ENCODE measurements at places on chromosomes 3 and 15.

GRCh38 chr15:60704717-60705116 is 225.8 kb upstream of the ICE2 start:
- no peak for DNase-seq

DNA sequence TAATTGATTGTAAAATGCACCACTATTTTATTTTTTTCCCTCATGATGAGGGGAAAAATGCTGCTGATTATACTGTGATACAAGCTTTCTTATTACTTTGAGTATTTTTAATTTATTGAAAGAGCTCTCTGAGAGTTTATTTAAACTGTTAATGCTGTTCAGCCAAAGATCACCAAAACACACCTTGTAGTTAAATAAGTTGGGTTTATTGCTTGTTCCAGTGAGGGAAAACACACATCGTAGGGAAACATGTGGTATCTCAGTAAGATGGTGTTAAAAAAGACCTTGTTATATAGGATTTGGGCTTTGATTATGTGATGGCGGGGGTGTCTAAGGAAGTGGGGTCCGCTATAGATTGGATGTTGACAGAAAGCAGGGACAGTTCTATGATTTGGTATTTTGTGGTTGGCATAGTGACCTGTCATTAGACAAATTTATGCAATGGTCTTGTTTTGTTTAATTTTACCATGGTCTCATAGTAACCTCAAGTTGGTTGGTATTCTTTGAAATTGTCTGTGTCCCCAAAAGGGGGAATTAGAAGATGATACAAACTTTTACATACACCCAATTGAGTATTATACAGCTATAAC is 11.1 kb downstream of the HACD3 start:
- DNase-seq, result no peak

DNA sequence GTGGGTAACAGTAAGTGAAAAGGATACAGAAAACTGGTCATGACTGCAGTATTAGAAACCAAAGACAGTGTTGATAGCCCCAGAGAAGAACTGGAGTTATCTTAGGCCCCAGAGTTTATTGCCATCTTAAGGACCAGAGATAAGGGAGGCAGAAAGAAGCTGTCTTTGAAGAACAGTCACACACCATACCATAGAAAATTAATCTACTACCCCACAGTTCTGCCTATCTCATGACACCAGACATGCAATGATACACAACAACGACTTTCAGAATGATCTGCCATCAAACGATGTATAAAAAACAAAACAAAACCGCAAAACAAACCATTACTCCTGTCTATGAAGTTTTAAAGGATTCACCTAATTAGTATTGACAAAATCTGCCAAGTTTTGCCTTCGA is 9.6 kb downstream of the CPOX start:
- no peak for DNase-seq

DNA sequence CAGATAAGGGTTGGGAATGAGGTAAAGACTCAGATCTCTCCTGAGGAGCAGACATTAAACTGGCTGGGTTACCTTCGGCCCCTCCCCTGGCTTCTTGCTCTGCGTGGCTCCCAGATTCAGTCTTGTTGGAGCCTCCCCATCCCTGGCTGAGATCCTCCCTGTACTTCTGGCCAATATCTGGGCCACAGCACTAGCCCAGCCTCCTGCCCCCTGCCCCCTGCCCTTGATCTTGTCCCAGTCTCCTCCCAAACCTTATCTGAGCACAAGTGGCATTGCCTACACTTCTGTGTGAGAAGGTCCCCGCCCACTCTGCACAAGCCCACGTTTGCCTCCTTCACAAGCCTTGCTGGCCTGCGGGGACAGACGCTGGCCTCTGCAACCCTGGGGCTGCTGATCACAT is 16.8 kb downstream of the PLA2G4F start:
- DNase-seq, result no peak

- no peak for DNase-seq
Observed at GRCh38 chr3:46931631-46932331, 44.8 kb downstream of the CCDC12 start.

GRCh38 chr15:80478075-80478474 is 73.9 kb downstream of the ARNT2 start:
- no peak for DNase-seq

GRCh38 chr3:150074277-150074676 is 103.6 kb upstream of the PFN2 start:
- DNase-seq, result no peak

DNA sequence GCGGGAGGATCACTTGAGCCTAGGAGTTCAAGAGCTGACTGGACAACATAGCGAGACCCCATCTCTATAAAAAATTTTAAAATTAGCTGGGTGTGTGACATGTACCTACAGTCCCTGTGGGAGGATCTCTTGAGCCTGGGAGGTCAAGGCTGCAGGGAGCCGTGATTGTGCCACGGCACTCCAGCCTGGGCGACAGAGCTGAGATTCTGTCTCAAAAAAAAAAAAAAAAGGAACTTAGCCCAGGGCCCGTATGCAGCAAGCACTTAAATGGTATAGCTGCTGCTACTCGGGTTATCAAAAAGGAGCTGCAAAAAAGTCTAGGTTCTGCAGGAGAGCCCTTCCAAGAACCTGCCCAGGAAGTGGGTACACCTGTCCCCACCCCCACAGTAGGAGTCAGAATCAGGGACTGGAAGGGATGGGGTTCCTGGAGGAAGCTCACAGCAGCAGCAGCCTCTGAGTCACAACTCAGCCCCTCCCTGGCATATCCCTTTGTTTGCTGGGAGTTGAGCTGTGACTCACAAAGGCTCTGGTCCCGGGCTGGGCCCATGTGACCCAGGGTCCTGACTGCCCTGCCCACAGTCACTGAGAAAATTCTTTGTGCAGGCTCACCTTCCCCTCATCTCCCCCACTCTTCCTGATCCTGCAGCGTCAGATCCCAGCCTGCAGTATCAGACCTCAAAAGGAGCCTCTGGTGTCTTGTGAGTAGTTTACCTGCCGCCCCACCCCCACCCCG is at the start of gene SPATA12:
TSS of gene SPATA12 (plus strand) at position 576 of the 733 bp plus-strand sequence. CDS start 13,031 bp downstream, outside the sequence.
- DNase-seq, result no peak

DNA sequence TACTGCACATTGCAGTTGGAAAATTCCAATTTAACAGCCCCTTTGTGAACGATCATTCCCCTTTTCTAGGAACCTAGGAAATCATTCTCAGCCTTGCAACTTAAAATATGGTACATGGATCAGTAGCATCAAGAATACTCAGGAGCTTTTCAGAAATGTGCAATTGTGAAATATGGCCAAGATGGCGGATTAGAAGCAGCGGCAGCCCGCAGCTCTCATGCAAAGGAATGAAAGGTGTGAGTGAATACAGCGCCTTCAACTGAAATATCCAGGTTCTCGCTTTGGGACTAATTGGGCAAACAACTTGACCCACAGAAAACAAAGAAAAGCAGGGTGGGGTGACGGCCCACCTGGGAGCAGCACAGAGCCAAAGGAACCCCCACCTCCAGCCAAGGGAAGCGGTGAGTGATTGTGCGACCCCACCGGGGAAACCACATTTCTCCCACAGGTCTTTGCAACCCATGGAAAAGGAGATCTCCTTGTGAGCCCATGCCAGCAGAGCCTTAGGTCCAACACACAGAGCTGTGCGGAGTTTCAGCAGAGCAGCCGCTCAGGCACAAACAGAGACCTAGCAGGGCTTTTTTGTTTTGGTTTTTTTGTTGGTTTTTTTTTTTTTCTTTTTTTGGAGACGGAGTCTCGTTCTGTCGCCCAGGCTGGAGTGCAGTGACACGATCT is 7.6 kb upstream of the AVEN start:
- DNase-seq, result no peak

GRCh38 chr3:42827654-42828053 is 18.4 kb downstream of the ACKR2 start:
- DNase-seq, result no peak

GRCh38 chr3:112335434-112335781 is 2.5 kb downstream of the CD200 start:
- no peak for DNase-seq

DNA sequence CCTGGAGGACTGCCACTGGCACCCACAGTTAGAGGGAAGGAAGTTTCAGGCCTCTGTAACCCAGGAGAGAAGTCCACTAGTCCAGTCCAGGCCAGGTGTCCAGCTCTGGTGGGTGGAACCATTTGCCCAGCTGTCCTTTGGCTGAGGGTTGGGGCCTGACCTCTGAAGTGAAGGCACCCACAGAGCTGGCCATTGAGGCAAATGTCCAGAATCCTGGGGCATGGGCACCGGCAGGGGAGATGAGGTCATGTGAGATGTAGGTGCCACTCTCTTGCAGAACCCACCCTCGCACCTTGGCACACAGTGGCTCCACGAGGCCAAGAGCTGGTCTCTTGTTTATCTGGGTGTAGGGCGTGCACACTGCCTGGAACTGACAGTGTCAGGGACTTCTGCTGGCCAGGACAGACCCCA is 162.8 kb downstream of the SMAD6 start:
- no peak for DNase-seq

DNA sequence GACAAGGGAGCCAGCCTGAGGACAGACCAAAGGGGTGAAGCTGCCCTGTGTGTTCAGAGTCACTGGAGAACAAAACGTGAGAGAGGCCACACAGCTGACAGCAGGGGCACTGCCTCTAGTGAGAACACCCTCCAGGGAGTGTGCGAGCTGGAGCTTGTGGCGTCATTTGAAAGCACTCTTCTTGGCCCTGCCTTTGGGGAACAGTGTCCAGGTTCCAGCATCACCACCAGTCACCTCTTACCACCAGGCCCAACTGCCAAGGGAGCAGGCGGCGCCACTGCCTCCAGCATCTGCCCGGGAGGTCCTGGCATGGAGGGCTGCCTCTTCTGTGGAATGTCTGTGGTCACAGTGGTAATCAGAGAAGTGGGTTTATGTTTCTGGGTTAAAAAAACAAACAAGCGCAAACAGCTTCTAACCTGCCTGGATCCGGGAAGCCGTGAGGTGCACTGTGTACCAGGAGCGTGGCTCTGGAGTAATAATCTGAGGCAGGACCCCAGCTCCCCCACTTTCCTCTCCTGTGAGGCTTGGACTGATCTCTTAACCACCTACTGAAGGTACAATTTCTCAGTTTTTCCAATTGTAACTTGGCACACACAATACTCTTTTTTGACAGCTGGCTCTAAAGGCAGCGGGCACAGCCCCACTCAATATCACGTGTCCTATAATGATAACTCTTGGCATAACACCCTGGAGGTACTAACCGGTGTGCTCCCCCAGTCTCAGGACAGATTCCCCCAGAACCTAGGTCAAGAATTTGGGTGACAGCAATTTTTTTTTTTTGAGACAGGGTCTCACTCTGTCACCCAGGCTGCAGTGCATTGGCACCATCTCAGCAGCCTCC is 32.2 kb upstream of the CDCP1 start:
- no peak for DNase-seq

GRCh38 chr3:133996996-133997395 is 32.7 kb downstream of the SLCO2A1 start:
- DNase-seq, result no peak

GRCh38 chr15:98893401-98893800 is 114.2 kb downstream of the PGPEP1L start:
- no peak for DNase-seq

GRCh38 chr3:99948467-99949089 is 130.9 kb downstream of the CMSS1 start:
- no peak for DNase-seq

GRCh38 chr3:3316521-3316920 is 137.0 kb upstream of the CRBN start:
- DNase-seq, result no peak

DNA sequence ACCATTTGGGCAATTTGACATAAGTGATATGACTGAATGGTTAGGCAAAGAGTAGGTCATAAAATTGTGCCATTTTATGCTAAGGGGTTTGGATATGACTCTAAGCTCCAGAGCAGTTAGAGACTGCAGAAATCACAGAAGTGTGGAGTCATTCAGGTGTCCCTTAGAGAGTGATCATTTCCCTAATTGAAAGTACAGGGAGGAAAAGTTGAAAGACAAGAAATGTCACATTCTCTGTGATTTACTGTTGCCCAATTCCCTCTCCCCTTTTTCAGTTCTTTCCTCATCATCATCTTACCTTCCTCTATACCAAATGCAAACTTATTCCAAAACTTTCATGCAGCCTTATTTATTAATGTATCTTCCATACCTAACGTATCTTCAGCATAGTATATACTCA is 2.7 kb upstream of the GOLGB1 start:
- no peak for DNase-seq

- DNase-seq, result no peak
Observed at GRCh38 chr15:36234743-36235142, 344.7 kb upstream of the CDIN1 start.

DNA sequence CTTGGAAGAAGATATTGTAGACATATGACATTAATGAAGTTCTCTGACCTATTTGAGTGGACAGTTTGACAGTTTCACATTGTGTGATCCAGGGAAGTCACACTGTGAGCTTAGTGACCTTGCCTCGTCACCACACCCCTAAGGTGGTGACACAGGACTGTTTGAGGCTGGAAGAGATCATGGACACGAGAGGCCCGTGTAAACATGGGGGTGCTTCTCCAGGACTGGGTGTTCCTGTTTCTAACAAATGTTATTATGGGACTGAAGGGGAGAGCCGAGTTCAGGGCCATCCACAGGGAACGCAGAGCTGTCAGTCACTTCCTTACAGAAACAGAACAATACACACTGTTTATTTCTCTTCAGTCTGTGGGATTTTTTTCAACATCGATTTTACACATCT is 96.5 kb upstream of the DNAJC19 start:
- no peak for DNase-seq

DNA sequence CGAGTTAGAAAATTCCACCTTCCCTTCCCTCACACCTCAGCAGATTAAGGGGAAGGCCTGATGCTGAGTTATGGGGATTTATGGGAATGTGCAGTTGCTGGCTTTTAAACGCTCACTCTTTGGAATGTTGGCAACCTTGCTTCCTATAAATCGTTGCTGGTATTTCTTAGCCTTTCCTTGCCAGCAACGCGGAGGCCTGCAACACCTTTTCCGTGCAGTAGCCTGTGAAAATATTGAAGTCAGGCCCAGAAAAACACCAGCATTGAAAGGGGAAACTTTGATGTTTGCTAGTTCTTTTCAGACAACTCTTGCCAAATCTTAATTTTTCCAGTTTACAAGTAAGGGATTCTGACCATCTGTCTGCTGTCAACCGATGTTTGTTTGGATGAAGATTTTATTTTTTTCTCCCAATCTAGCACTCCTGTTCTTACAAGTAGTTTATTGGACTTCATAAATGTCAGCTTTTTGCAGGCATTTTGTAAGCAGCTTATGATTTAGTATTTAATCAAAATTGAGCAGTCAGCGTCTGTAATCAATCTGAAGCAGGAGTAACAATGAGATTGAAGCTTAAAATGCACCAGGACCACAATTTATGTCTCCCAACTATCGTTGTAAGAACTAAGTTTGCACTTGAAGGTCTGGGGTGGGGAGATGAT is 251.0 kb downstream of the RPLP1 start:
- DNase-seq, result no peak

DNA sequence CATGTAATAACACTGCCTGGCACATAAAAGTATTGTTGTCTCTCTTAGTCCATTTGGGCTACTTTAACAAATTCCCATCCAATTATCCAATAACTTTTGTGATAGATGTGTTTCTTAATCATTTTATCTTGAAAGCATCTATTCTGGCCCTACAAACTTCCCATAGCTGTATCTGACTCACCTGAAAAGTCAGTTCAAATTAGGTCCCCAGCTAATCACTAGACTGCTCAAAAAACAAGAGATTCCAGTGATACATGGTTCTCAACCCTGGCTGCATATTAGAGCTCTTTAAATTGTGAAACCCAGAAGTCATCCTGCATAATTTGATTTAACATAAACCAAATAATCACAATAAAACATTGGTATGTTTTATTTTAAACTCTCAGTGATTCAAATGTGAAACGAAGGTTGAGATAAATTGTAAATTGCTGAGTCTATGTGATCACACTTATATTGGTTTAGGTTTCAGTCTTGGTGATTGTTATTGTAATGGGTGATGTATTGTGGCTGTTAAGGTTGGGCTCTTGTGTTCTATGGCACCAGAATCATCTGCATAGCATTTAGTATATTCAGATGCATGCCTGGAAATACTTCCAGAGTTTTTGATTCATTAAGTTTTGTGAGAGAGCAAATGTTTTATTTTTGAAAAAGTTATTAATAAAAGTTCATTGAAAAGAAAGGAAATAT is 268.9 kb upstream of the KCNMB2 start:
- DNase-seq, result no peak
